Stimulated activated CD4-positive, alpha-beta T cell treated with anti-CD3 and anti-CD28 coated beads, Interleukin-15, amount 100 ng/mL, for 48 hours (primary cell): ENCODE measurements at places on chromosomes 11 and 22.

DNA sequence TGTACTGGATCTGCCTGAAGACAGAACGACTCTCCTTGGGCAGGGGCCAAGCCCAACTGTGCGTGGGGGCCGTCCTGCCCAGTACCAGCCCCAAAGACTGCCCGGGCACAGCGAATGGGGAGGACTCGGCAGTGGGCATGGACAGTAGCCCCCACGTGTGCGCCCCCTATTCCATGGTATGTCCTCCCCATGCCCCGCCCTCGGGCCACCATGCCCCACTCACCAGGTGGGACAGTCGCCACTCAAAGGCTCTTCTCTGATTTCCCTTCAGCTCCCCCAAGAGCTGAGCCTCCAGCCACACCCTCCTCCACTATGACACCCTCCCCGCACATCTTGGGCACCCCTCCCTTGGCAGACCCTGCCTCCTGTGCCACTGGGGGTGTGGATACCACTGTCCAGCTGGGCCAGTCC, 43.5 kb downstream of the GNB1L start:
- DNase-seq = no peak

DNA sequence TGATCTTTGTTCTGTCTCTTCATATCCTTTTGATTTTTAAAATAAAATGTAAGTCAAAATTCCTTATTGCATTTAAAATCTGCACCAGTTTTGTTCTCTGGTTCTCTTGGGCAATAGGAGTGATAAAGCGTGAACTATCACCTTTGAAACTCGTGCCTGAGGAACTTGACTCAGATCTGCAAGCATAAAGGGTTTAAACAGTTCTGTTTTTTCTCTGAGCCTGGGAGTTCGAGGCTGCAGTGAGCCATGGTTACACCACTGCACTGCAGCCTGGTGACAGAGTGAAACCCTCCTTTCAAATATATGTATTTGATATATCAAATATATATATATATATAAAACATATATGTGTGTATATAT, 38.9 kb upstream of the CLMP start:
- no peak for DNase-seq

GRCh38 chr11:69130654-69131053, 25.1 kb upstream of the SMIM38 start:
- DNase-seq = no peak

GRCh38 chr22:37258753-37259401, 14.8 kb upstream of the RAC2 start:
- DNase-seq = no peak

GRCh38 chr11:111561791-111562325, 21.3 kb downstream of the LAYN start:
- DNase-seq = no peak
